ENCODE measurements at places on chromosomes 4 and X. TPM values are rescaled to one million over a fixed set of nuclear protein-coding genes. Genes with fewer than 3 reads are reported as not detected.

- DNase-seq: peak; percentile 21
Observed at GRCh38 chrX:40996886-40997530, 88.2 kb upstream of the USP9X start.

CYLC1 gene
- not detected for total RNA-seq

DNA sequence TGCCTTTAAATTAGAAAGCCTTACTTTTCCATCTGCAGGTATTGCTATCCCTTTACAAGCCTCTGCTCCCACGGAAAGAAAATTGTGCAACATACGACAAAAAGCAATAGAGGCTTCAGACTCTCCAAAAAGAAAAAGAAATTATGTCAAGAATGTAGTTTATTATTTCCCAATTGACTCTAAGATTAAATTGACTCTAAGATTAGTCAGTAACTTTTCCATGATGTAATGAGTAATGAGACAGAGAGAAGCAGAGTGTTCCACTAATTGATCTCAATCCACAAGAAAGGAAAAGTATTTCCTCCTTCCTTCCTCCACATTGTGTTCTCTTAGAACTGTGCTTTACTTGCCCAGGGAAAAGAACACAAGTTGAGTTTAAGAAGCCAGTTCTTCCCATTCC is 345.7 kb upstream of the HS3ST1 start:
- DNase-seq: no peak

DNA sequence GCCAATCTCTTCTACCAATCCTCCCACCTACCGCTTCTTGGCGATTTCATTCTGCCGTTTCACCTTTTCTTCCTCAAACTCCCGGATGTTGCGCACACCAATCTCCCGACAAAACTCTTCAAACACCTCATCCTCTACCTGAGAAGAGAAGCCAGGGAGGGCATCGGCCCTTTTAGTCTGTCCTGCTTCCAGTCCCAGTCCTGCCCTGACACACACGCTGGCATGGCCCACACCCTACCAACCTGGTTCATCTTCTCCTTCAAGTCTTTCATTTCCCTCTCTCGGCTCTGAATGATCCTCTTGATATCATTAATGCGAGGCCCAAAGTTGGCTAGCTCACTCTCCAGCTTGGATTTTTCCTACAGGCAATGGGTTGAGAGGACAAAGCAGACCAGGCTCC is 18.9 kb downstream of the SMC1A start:
- DNase-seq: no peak

RTL3 gene
- total RNA-seq: not detected
